Endothelial cell of umbilical vein (primary cell): ENCODE measurements at places on chromosomes 5 and 9.
A peak's percentile ranks its signal among the peaks of the same experiment; 100 is the strongest.

DNA sequence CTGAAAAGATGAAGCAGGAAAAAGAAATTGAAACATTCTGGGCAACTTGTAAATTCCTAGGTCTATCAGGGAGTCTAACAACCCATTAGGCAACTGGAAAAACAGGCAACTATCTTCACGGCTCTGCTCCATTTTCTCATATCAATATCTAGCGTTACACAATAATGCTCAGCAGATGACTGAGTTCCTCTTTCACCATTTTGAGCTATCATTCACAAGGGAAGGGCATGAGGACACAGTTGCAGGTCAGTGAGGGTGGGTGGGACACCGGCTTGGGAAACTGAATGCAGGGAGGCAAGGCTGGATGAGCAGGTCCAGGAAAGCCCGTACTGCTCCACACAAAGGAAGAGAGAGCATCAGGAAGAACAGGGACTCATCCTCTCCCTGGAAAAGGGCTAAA lies 67.0 kb downstream of the FRMD3 start:
- DNase-seq: no peak

- no peak for DNase-seq
Measured at GRCh38 chr5:76389513-76390154, 13.5 kb upstream of the IQGAP2 start.

DNA sequence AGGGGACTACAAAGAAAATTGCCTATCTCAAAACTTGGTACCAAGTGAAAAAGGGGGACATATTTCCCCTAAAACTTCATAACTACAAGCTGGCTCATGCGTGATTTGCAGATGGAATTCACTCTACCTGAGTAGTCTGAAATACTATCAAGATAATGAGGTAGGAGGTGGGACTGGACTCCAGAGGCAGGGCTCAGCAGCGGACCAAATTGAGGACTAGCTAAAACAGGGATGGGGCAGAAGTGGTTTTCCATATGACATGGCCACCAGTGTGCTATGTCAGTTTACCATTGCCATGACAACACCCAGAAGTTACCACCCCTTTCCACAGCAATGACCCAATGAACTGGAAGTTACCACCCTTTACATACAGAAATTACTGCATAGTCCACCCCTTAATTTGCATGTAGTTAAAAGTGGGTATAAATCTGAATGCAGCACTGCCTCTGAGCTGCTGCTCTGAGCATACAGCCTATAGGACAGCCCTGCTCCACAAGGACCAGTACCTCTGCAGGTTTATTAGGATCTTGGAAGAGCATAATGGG lies 30.4 kb upstream of the TESK1 start:
- DNase-seq: no peak

GRCh38 chr5:94522117-94522516 lies 96.3 kb downstream of the KIAA0825 start:
- DNase-seq: no peak

GRCh38 chr9:129320575-129321285 lies 142.7 kb upstream of the IER5L start:
- DNase-seq: peak; percentile 66

DNA sequence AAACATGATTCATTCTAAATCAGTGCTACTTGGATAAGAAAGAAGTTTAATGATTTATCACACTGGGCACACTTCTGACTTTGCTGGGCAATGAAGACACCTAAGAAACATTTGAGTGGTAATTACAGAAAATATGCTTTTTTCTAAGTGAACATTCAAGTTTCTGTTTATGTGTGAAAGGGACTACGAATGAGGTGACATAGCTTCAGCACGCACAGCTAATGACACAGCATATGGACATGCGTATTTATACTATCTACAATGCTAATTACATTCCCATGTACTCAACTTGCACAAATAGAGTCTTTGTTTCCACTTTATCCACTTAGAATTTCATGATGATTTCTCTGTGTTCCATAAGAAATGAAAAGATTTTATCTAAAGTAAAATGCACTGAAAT lies 40.6 kb downstream of the FREM1 start:
- no peak for DNase-seq

- no peak for DNase-seq
Measured at GRCh38 chr5:101687349-101687985, 608.6 kb downstream of the SLCO4C1 start.

GRCh38 chr9:73743826-73744225 lies 592.2 kb downstream of the ANXA1 start:
- no peak for DNase-seq

- no peak for DNase-seq
Measured at GRCh38 chr5:76342474-76342873, 60.6 kb upstream of the IQGAP2 start.
